Activated naive CD4-positive, alpha-beta T cell (primary cell): ENCODE measurements at places on chromosomes 13 and 19.

GRCh38 chr13:95256091-95256490 lies 45.2 kb downstream of the ABCC4 start:
- no peak for DNase-seq

DNA sequence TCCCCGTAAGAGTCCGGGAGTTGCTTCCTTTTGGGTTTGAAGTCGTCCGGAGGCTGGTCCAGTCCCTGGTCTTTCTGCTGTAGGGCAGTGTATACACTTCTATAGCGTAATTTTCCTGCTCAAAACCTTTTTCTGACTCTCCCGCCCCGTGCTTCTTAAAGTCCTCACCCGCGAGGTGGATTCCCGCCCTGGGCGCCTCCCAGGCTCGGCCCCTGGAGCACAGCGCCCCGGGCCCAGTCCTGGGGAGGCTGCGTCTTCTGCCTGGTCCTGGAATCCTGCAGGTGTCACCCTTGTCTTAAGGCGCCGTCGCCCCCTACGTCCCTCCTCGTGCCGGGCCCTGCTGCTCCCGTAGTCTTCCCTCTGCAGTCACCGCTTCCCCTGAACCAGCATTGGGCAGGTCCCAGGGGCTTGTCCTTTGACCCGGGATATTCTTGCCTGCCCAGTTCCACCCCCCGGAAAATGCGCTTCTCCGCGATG lies 34.4 kb upstream of the ZNF808 start:
- no peak for DNase-seq

GRCh38 chr19:17429641-17430113 lies 9.8 kb downstream of the MVB12A start:
- no peak for DNase-seq

GRCh38 chr13:45209229-45209628 lies 8.4 kb upstream of the KCTD4 start:
- no peak for DNase-seq

- no peak for DNase-seq
These were observed 74.5 kb downstream of the NBEA start for GRCh38 chr13:35016362-35017112.

DNA sequence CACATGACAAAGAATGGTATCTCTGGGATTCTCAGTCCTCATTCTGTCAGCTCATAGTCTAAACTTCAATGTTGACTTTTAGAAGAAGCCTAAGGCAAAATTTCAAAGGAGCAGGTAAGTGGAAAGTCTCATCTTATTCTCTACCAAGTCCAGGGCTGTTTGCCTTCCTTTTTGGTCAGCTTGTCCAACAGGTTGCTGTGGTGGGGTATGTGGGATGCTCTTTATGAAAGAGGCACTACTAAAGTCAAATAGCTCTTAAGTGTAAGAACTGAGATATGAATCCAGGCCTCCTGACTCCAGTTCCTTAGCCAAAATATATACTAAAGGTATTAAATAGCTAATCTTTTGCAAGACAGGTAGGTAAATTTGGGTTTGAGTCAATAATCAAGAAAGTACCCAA lies 540.6 kb upstream of the SPRY2 start:
- DNase-seq, result no peak

DNA sequence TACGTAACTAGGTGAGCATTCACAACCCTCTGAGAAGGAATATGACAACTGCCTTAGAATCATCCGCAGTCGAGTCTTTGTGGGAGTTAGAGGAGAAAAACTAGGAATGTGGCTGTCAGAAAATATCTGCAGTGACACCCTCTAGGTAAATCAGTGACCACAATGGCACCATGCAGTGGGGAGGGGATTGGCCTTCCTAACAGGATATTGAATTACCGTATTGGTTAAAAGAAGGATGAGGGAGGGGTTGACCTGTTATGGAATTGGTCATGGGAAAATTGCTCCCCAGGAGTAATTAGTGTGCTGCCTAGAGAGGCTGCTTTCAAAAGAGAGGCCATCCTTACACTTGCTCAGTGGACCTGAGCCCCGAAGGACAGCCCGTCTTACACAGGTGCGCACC lies 205.6 kb upstream of the SOX1 start:
- no peak for DNase-seq

GRCh38 chr13:47298506-47298905 lies 401.7 kb upstream of the HTR2A start:
- no peak for DNase-seq

DNA sequence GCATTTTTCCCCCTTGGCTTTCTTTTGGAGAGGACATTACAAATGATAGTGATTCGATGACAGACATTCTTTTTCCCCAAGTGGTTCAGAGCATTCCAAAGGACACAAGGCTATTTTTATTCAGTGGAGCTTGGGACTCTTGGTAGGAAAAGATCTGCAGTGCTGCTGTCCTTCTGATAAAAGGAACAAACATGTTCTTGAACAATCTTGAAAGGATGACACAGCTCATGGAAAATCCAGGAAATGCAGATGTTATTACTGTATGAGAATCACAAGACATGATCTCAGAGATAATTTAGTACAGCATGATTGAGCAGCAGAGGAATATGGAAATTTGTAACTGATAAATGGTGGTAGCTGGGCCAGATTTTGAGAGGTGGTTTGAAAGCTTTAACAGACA lies 96.2 kb upstream of the RFC3 start:
- DNase-seq, result no peak

- no peak for DNase-seq
These were observed 2526.7 kb upstream of the PCDH20 start for GRCh38 chr13:63942372-63942771.

DNA sequence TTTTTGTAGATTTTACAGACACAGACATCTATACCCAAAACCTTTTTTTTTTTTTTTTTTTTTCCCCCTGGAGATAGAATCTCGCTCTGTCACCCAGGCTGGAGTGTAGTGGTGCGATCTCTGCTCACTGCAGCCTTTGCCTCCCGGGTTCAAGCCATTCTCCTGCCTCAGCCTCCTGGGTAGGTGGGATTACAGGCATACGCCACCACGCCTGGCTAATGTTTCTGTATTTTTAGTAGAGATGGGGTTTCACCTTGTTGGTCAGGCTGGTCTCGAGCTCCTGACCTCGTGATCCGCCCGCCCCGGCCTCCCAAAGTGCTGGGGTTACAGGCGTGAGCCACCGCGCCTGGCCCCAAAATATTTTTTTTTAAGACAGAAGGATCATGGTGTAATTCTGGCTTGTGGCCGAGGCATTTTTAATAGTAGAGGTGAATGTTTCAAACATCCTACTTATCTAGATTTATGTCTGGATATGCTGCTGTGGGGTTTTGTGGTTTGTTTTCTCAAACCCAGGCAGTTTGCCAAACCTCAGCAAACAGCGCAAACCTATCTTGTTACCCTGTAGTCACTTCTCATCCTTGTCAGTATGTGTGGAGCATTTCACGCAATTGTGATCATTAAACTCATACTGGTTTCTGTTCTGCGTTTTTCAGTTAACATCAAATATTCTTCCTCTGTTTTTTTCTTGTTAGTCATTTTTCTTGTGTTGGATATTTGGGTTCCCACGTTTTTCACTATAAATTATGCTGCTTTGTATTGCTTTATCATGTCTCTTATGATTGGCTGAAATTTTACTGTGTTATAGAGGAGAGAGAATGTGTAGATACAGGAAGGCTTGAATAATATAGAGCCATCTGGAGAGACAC lies 36.2 kb upstream of the GARRE1 start:
- no peak for DNase-seq

DNA sequence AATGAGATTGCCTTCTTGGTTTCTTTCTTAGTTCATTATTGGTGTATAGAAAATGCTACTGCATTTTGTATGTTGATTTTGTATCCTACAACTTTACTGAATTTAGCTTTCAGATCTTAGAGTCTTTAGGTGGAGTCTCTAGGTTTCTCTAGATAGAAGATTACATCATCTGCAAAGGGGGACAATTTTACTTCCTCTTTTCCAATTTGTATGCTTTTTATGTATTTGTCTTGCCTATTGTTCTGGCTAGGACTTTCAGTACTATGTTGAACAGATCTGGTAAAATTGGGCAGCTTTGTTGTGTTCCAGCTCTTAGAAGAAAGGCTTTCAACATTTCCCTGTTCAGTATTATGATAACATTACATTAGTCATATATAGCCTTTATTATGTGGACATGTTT lies 101.0 kb upstream of the SPRY2 start:
- DNase-seq, result no peak

GRCh38 chr13:19862481-19863313 lies 752 bp downstream of the ZMYM5 start:
- DNase-seq, result peak; percentile 37

DNA sequence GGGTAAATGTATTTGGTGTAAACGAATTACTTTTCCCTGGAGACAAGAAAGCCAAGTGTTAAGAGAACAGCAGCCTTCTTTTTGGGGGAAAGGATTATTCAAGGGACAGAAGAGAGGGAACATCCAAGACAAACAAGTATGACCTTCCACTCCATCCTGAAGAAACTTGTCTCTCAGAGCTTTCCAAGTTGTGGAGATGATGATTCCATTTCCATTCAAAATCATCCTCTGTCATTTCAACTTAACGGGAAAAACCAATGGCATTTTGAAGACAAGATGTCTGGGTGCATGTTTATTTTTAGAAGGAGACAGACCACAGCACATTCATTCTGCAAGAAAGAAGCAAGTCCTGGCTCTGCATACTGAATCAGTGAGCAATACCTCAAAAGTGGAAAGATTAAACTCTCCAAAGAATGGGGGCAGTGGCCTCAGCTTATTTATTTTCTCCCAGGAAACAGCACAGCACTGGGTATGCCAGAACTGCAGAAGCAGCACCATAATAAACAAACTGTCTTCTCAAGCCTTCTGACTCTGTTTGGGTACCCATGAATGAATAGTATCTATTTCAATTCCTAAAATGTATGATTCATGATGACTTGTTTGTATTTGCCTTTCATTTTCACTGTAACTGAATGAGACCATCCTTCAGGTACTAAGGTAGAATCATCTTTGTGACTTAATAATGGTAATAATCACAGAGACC lies 541.0 kb downstream of the RFC3 start:
- DNase-seq, result no peak

GRCh38 chr13:30375265-30375835 lies 46.9 kb upstream of the UBE2L5 start:
- no peak for DNase-seq

GRCh38 chr13:98940325-98941001 lies 37.4 kb downstream of the DOCK9 start:
- no peak for DNase-seq

DNA sequence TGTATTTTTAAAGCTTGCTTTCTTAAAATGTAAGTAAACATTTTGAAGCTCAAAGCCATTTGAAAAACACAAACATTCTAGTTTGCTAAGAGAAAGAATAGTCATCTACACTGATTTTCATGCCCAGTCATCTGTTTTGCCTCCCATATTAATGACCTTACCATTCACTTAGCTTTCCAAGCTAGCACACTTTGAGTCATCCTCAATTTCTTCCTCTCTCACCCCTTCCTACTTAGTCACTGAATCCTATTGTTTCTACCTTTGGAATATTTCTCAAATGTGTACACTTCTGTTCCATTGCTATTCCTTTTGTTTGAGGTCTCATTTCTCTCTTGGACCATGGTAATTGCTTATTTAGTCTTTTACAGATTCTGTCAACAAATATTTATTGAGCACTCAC lies 7.3 kb upstream of the HS6ST3 start:
- no peak for DNase-seq
